ENCODE measurements at places on chromosomes 2 and 18. TPM values are rescaled to one million over a fixed set of nuclear protein-coding genes. Genes with fewer than 3 reads are reported as not detected.

TTLL4 gene
- 11.1 TPM for total RNA-seq

SERPINB2 gene
- total RNA-seq: not detected

EPB41L3 gene
- 30.6 TPM for total RNA-seq

RFTN2 gene
- 0.97 TPM for total RNA-seq

- no peak for ATAC-seq
Measured at GRCh38 chr2:241321886-241322285, 6.2 kb downstream of the SEPTIN2 start.

GRCh38 chr18:45590036-45590886 lies 25.0 kb upstream of the SLC14A2 start:
- ATAC-seq: no peak

DNA sequence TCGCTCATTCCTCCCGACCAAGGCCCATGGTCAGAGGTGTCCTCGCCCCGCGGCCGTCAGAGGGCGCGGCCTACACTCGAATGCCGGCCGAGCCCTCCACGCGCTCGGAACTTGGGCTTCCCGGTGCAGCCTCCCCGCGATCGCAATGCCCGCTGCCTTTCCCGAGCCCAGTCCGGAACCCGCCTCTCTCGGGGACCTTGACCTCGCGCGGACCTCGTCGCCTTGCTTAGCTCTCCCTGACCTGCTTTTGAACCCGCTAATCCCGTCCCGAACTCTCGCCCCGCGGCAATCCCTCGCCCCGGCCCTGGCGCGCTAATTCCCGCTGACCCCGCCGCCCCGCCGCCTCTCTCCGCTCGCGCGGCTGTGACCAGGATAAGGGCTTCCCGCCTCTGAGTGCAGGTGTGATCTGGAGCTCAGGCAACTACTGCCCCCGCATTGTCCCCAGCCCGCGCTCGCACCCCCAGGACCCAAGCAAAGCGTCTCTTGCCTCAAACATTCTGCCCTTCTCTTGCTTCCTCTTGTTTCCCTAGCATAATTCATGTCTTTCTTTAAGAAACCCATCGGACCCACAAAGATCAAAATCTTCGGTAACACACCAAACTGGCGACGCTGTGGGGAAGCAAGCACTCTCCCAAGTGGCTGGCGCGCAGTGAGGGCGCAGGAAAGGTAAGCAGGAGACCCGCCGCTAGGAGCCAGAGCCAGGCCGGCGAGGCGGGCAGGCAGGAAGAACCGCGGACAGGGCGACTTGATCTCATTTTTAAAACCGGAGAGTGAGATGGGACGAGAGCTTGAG lies 46.6 kb upstream of the ATP6V1B1 start:
- peak; percentile 57 for ATAC-seq

DNA sequence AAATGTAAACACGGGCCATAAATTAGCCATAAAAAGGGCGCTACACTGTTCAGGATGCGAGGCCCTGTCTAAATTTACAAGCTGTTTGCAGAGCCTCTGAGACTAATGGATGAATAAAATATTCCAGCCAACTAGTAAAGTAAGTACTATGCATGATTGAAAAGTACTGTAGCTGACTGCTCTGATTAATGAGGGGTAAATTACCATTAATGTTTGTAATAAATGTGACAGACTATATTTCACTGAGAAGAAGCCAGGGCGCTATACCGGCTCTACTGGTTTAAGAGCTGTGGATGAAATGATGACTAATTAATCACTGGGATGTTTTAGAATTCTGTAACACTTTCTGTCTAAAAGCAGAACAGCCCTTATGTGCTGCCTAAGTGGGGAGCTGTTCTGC lies 54.3 kb upstream of the RGPD4 start:
- peak; percentile 97 for ATAC-seq

GRCh38 chr2:74671479-74671878 lies 17.4 kb downstream of the SEMA4F start:
- no peak for ATAC-seq

DNA sequence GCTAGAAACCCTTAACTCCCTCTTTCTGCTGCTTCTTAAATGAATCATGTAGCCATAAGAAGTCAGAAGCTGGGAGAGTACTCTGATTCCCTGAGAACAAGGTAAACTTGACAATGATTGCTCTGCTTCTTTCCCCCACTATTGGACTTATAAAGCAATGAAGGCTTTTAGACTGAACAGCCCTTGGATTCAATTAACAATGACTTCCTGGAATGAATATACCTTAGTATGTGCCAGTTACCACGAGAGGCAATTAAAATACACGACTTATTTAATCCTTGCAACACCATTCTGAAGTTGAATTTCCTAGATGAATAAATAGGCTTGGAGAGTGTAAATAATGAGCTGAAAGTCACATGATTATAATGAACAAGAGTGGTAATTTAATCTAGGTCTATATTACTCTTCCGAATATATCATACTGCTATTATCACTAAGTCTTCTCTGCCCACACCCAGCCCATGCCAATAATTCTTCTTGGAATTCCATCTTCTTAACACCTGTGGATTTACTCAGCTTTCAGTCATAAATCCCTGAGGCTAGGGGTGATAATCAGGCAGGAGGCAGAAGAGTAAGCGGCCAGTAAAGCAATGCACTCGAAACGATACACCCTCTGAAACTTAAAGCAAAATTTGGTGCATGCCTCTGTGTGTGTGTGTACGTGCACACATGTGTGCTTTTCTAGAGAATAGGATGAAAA lies 170.2 kb downstream of the ATAD2B start:
- ATAC-seq: no peak

- no peak for ATAC-seq
Measured at GRCh38 chr2:96553176-96553956, 16.8 kb downstream of the ARID5A start.

- no peak for ATAC-seq
Measured at GRCh38 chr2:238005528-238005927, 38.7 kb downstream of the UBE2F start.

- ATAC-seq: no peak
Measured at GRCh38 chr2:188773075-188773474, 201.1 kb upstream of the COL3A1 start.

DNA sequence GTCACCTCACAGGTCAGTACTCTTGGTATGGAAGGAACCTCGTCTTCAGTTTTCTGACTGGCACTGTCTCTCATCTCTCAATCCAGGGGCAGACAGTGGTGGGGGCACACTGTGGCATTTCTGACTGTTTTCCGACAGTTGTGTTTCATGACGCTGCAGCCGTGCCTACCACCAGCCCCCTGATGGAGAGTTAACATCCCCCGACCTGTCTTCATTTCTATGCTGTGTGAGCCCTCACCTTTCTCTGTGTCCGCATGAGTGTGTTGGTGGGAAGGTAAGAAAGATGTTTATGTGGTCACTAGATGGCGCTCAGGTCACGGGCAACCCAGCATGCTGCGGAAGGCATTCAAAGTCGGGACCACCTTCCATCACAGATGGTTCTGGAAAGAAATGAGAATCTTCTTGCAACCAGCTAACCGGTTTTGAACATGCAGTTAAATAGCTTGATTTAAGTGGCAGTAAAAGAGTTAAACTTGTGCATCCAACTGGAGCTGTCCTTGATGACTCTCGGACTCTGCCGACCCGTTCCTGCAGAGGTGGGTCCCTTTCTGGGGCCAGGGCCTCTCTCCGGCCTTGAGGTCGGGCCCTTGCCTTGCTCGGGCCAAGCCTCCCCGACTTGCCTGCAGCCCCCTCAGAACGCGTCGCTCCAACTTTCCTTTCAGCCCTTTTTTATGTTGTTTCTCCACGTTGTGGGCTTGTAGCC lies 92.4 kb downstream of the DYSF start:
- peak; percentile 56 for ATAC-seq

DNA sequence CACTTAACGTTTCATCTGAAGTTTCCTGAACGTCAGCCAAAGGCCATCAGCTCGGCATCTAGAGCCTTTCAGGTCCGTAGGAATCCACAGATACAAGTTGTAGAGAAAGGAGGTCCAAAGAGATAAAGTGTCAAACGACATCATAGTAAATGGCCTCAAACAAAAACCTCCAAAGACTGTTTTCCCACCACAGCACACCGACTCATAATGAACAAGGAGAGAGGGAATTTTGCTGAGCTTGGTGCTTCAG lies 150.3 kb downstream of the PXDN start:
- ATAC-seq: no peak

GRCh38 chr18:48719388-48719787 lies 180.6 kb downstream of the CTIF start:
- no peak for ATAC-seq

- peak; percentile 13 for ATAC-seq
Measured at GRCh38 chr2:238790833-238791230, 57.1 kb upstream of the TWIST2 start.

DNA sequence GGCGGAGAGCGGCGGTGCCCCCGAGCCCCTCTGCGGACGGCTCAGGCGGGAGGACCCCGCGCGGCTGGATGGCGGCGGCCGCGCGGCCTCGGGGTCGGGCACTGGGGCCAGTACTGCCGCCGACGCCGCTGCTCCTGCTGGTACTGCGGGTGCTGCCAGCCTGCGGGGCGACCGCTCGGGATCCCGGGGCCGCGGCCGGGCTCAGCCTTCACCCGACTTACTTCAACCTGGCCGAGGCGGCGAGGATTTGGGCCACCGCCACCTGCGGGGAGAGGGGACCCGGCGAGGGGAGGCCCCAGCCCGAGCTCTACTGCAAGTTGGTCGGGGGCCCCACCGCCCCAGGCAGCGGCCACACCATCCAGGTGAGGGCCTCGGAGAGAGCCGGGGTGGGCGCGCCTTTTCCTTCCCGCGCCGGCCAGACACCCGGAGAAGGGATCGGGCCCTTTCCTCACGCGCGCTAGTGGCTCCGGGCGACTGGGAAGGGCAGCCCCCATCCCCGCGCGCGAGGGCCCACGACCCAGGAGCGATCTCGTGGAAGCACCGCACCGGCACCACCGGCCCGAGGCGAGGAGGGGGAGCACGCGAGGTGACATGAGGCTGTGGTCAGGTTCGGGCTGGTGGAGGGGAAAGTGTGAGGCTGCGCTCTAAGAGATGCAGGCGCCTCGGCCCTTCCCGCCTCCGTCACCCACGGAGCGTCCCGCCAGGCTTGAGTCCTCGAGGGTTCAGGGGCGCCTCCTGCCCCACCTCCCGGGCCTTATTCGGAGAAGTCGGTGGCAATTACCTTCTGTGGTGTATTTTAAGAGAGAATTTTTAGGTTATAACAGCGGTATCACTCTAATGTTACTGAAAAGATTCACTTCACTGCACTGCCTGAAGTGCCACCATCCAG lies 607 bp downstream of the LAMA3 start:
- peak; percentile 62 for ATAC-seq

DNA sequence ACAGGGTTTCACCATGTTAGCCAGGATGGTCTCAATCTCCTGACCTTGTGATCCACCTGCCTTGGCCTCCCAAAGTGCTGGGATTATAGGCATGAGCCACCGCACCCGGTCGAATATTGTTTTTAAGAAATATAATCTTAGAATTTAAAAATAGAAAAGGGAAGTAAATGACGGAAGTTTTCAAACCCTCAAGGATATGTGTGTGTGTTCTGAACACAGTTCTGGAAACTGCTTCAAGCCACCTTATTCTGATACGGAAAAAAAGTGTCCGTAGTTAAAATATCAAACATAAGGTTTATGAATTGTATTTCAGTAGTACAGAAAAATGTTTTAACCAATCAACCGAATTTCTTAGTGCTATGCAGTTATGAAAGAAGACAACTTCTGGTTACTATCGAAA lies 115.9 kb downstream of the UPP2 start:
- ATAC-seq: no peak
